ENCODE measurements at places on chromosomes 2 and 18.

DNA sequence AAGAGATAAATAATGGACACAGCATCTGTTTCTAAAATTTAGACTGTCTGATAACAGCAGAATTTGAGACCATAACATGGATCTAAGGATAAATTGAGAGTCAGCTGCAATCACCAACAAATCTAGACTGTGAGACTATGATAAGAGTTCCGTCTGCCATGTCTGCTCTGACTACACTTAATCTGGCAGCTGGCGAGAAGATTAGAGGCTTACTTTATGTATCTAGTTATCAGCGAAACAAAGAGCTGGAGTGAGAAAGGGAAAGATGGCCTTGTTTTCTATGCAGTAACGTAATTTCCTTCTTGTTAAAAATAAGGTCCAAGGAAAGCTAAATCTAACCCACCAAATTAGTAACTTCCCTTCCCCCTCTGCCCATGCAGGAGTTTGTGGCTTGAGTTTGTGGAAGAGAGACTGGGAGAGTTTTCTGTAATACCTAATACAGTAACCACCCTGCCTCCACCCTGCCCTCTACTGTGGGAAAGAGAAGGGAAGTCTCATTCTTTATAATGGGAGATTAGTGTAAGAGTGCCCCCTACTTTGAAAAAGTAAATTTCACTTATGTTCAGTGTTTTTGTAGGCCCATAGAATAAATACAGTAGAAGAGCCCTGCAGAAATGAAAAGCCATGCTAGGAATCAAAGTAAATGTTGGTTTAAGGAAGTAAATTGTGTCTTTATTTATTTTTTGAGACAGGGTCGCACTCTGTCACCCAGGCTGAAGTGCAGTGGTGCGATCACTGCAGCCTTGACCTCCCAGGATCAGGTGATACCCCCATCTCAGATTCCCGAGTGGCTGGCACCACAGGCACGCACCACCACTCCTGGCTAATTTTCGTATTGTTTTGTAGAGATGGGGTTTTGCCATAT, 27.5 kb downstream of the EML4 start:
- peak; percentile 67 for DNase-seq

DNA sequence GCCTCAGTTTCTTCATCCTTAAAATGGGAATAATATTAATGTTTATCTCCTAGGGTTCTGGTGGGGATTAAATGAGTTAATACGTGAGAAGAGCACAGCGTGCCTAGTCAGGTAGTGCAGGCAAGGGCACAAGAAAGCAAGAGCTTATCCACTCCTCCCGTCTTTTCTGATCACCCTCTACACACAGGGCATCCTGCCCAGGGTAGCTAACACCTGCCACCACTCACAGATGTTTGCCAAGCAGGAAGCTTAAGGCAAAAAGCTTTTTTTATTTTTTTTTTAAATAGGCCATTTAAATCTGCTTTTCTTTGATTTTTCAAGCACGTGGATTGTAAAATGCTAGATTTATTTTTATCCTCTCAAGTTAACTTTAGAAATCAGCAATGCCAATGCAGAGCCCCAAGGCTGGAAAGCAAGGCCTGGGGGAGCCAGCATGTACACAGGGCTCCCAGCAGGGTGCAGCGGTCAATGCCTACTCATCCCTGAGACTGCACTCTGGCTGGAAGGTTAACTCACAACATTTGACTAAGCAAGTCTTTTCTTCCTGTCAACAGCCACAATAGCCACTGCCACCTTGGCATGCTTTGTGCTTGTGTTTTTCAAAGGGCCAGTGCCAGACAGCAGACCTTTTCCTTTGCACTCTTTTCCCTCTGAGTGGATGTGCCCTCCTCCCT, 86.5 kb upstream of the ACAA2 start:
- DNase-seq: no peak

GRCh38 chr2:84880645-84881521, at the start of gene TRABD2A:
Gene TRABD2A, minus strand, starts transcription at chr2:84881084. Its CDS starts 45 bp downstream, at chr2:84881039.
- no peak for DNase-seq

- DNase-seq: no peak
These were observed 56.5 kb downstream of the ACAA2 start for GRCh38 chr18:49756671-49757362.

GRCh38 chr18:50053111-50053510, 141.8 kb downstream of the MYO5B start:
- no peak for DNase-seq

- no peak for DNase-seq
These were observed 2.8 kb downstream of the CEP76 start for GRCh38 chr18:12699747-12700146.

GRCh38 chr2:119469131-119469530, 37.5 kb downstream of the TMEM37 start:
- no peak for DNase-seq

DNA sequence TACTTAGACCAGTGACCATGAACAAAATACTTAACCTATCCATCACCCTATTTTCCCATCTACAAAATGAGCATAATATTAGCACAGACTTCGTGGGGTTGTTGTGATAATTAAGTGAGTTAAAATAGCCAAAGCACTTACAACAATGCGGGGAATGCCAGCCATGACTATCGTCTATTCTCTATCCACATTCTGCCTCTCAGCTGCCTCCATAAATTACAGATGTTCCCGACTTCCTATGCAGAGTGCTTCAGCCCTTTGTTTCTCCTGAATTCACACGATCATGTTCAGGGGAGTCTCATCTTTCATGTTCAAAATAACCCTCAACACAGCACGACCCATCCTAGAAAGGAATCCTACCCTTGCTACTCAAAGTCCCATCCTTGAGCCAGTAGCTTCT, 211.6 kb downstream of the EN1 start:
- DNase-seq: no peak

DNA sequence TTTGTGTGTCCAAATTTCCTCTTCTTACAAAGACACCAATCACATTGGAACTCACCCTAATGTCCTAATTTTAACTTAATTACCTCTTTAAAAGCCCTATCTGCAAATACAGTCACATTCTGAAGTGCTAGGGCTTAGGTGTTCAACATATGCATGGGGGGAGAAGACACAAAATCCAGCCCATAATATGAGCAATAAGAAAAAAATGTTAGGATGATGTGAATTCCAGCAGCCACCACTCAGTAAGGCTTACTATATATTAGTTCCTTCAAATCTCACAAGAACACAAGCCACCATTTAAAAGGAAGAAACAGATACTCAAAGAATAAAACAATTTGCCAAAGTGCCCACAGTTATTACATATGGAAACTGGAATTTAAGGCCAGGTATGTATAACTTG, 285.7 kb downstream of the EPHA4 start:
- peak; percentile 40 for DNase-seq

DNA sequence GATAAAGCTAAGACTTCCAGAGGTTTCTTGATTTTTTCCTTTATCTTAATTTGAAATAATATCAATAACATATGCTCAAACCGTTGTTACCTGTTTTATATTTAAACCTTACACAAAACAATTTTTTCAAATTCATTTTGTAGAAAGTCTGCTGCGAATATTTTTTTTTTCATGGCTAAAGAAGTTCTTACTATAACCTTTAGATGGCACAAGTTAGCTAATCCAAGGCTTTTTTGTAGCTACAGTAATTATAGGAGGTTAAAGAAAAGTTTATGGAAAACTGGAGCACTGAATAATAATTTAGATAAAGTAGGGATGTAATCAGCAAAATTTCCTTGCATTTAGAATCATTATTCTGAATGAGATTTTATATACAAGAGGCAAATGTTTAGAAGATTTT, 78.0 kb upstream of the PNPT1 start:
- DNase-seq: peak; percentile 55

DNA sequence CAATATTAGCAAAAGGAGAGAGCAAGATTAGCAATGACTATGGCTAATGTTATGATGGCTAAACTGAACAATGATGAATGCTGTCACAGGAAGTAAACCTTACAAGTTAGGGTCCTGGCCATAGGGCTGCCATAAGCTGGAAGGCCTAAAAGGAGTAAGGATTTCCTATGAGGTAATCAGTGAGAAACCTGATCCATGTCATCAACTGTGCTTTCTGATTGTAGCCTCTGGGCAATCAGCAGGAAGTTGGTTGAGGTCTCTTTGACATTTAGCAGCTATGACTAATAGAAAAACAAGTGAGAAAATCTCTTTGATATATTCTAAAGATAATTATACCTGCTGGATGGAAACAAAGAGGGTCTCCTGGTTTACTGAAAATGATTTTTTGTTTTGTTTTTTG, 193.0 kb downstream of the RAB3GAP1 start:
- peak; percentile 18 for DNase-seq

GRCh38 chr2:43777306-43777926, 3.6 kb downstream of the DYNC2LI1 start:
- DNase-seq: no peak

DNA sequence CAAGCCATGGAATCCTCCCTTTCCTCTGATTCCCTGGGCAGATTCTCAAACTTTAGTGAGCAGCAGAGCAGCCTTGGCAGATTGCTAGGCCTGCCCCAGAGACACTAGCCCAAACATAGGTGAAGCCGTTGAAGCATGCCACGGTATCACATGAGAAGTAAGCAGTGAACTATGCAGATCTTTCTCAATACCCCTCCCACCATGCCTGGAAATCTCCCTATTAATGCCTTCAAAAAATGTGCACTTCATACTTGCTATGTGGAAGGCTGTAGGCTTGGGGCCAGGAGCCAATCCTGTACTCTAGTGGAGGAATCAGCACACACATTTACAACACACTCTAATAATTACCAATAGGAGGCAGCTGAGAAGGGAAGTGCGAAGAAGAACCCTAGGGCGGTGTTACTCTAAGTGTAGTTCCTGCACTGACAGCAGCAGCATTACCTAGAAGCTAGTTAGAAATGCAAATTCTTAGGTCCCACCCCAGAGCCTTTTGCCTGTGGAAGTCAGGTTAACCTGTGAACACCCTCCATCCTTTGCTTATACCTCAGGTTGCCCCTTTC, 305.1 kb upstream of the SPRED2 start:
- DNase-seq: no peak

- DNase-seq: peak; percentile 48
These were observed 174.2 kb upstream of the OSR1 start for GRCh38 chr2:19532547-19533196.

- DNase-seq: peak; percentile 60
These were observed 115.5 kb upstream of the GLI2 start for GRCh38 chr2:120620025-120620793.

DNA sequence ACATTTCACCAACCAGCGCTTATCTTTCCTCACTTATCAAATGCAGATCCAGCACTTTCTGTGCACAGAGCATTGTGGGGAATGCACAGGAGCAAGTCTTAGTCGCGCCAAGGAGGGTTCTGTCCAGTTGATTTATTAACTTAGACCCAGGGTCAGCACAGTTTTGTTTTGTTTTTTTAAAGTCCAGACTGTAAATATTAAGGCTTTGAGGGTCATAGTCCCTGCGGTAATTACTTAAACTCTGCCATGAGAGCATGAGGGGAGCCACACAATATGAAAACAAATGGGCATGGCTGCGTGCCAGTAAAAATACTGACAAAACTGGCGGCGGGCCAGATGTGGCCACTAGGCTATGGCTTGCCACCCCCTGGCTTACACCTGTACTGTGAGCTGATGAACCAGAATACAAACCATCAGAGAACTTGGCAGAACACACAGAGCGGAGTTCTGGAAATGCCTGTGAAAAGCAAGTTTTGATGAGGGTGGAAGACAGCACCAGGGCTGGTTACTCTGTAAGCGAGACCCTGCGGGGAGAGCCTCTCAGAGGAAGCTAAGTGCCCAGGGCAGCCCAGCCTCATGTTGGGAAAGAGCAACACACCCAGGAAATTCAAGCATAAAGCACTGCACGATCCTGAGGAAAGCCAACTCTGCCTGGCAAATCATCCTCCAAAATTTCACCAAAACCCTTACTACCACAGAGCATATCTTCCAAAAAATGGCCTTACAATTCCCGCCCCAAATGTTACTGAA, 43.6 kb downstream of the L3MBTL4 start:
- no peak for DNase-seq

GRCh38 chr2:240629619-240629967, 4.3 kb downstream of the GPR35 start:
- no peak for DNase-seq

DNA sequence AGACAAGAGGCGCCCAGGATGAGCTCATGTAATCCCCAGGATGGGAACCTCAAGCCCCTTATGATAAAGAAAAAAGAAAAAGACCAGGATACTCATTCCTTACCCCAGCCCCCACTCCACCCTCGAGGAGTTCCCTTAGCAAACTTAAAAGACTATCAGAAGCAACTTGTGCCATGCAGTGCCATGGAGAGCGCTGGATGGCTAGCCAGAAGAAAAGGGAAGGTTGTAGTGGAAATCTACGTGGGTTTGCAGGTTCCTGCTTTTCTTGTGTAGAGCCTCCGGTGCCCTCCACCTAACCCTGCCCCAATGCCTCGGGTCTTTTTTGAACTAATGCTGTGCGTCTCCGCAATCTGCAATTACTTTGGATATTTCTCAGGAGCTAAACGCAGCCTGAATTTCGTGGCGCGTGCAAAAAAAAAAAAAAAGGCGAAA, 16.2 kb upstream of the BCL11A start:
- DNase-seq: no peak

DNA sequence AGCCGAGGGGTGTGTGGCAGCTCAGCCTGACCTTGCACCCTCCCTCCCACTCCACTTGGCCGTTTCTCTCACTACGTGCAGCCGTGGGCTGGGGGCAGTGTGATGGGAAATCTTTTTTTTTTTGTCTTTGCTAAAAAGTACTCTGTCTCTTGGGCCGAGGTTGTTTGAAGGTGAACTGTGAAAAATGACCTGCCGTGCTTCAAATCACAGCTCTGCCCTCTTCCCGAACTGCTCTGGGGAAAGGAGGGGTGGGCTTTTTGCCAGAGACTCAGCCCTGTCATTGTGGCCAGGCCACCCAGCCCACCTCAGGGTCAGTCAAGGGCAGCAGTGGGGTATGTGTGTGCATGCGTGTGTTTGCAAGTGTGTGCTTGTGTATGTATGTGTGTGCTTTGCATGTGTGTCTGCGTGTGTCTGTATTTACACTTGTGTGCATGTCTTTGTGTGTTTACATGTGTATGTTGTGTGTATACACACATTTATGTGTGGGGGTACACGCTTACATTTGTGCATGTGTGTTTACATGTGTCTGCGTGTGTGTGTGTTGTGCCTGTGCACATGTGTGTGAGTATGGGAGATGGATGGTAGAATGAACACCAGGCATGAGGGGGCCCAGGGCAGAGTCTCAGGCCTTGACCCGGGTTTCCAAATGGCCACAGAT, 61.3 kb upstream of the HAAO start:
- DNase-seq: no peak

DNA sequence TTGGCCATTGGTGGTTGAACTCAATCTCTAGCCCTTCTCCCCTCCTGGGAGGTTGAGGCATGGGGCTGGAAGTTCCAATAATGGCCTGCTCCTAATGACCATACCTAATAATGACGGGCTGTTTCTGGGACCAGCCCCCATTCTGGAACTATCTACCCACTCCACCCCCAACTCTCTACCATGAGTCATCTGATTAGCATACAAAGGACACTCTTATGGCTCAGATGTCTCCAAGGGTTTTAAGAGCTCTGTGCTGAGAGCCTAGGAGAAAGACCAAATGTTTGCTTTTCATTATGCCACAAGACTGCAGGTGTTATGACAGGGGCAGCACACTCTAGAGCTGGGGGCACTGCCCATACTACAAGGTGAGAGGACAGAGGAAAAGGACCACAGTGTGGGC, 137.0 kb upstream of the NCKAP5 start:
- DNase-seq: no peak

Data from fibroblast of skin of right quadriceps (primary cell).